ENCODE measurements at places on chromosomes 6 and 20.

DNA sequence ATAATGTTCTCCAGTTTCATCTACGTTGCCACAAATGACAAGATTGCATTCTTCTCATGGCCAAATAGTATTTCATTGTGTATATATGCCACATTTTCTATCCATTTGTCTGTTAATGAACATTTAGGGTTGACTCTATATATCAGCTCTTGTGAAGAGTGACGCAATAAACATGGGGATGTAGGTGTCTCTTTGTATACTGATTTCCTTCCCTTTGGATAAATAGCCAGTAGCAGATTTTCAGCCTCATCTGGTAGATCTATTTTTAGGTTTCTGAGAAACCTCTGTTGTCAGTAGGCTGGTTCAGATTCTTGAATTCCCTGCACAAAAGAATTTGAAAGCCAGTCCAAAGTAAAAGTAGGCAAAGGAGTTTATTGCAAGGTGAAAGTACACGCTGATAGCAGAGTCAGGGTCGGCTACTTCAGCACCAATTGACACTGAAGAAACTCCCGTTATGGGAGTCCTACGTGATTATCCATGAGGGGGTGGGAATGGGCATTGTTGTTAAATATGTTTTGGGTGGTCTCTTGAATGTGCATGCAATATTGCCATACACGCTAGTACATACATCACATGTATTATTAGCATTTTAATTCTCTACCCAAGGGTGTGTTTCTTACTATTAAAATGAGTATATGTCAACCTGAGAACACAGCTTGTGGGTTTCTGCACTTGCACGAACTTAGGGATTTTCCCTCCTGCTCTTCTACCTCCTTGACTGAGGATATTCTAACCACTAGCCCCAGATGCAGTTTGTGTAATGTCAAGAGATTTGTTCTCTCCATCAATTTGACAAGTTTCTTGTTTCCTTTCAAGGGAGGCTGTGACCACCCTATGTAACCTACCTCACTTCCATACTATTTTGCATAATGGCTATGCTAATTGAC is 14.4 kb upstream of the SLC17A2 start:
- H3K27me3 ChIP-seq: no peaks in the 10 kb centered on the region
- no peak overlapping the region for H3K4me3 ChIP-seq
- H3K27ac ChIP-seq: no peak overlapping the region
- H3K36me3 ChIP-seq: no peaks in the 10 kb centered on the region

DNA sequence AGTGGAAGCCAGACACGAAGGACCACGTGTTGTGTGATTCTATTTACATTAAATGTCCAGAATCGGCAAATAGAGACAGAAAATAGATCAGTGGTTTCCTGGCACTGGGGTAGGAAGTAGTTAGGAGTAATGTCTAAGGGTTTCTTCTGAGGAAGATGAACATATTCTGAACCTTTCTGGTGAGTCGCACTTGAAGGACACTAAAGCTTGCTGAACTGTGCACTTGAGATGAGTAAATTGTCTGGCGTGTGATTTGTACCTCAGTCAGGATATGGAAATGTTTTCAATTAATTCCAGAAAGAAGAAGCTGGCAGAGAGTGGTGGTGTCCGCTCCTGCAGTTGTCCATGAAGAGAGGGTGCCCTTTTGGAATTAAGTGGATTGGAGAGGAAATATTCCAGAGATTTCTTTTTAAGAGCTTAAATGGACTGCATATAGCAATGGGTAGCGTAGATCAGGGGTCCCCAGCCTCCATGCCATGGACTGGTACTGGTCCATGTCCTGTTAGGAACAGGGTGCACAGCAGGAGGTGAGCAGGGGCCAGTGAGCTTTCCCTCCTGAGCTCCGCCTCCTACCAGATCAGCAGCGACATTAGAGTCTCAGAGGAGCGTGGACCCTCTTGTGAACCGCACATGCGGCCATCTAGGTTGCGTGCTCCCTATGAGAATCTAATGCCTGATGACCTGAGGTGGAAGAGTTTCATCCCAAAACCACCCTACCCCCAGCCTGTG is 12.4 kb upstream of the KIF25 start:
- H3K27ac ChIP-seq: no peak overlapping the region
- no peak overlapping the region for H3K4me3 ChIP-seq
- peaks cover 43% of the 10 kb centered on the region for H3K27me3 ChIP-seq
- no peaks in the 10 kb centered on the region for H3K36me3 ChIP-seq
- no peaks in the 10 kb centered on the region for H3K4me1 ChIP-seq

DNA sequence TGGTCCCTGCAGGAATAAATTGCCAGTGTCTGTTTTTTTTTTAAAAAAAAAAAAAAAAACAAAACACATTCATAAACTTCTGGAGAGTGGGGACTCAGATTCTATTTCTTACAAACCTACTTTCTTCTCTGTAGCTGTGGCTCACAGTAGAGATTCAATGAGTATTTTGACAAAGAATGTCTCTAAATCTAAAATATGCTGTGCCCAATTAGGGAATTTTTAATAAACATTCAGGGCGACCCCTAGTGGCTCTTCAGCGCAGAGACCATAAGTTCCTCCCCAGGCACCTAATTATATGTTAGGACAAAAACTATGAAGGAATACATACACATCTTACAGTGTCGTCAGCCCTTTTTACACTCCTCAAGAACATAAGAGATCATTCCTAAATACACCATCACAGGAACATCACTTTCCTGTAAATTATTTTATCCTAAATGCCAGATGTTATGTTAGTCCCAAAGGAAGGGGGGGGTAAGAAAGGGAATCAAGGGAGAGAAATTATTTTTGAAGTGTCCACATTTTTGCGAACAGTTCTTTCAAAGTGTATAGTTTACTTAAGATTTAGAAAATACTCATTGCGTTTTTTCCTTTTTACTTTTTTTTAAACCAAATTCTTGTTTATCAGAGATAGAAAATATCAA is 21.8 kb upstream of the NAA20 start:
- H3K4me3 ChIP-seq: no peak overlapping the region
- no peaks in the 10 kb centered on the region for H3K27me3 ChIP-seq
- H3K36me3 ChIP-seq: no peaks in the 10 kb centered on the region
- H3K4me1 ChIP-seq: peaks cover 8% of the 10 kb centered on the region
- no peak overlapping the region for H3K27ac ChIP-seq

GRCh38 chr6:73734832-73735453 is 38.9 kb downstream of the CD109 start:
- no peaks in the 10 kb centered on the region for H3K27me3 ChIP-seq
- H3K4me3 ChIP-seq: no peak overlapping the region
- no peak overlapping the region for H3K27ac ChIP-seq
- no peaks in the 10 kb centered on the region for H3K4me1 ChIP-seq
- DNase-seq: no peak

DNA sequence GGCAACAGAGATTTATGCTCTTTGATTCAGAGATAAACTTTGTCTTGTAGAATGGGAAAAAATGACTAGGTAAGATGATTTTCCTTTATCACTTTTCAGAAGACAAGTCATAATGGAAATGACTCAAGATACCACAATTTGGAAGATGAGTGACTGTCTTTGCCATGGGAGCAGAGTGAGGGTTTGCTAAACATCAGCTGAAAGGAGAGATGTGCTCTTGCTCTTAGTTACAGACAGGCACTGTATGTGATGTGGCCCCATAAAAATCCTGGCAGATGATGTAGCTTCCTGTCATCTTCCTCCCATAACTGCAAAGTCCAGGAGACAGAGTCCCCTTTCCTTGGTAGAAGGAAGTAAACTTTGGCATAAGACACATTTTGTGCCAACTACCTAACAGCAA is 47.6 kb downstream of the BACH2 start:
- H3K27me3 ChIP-seq: no peaks in the 10 kb centered on the region
